A549 treated with RU486 at 1 μM for 4 hours (cell line): ENCODE measurements at places on chromosomes 11 and 22. TPM values are rescaled to one million over a fixed set of nuclear protein-coding genes. Genes with fewer than 3 reads are reported as not detected.

The OR52N4 gene
- total RNA-seq, result not detected in 5 replicates

The GGT5 gene
- total RNA-seq, result 1.8 to 2.6 TPM (median 2.4 TPM) in 5 replicates

The FAM181B gene
- total RNA-seq, result 0.07 to 0.11 TPM (median 0.08 TPM) in 3 of 5 replicates, not detected in the others

The C1QTNF5 gene
- not detected in 5 replicates for total RNA-seq

The FAM111B gene
- total RNA-seq, result 3.6 to 9.5 TPM (median 7.7 TPM) in 5 replicates

The C11orf86 gene
- total RNA-seq, result 42.4 to 85.7 TPM (median 60.2 TPM) in 5 replicates

The APOBEC3C gene
- total RNA-seq, result 25.4 to 28.4 TPM (median 26.5 TPM) in 5 replicates

The TRIM49B gene
- total RNA-seq, result not detected in 5 replicates

The IGSF22 gene
- total RNA-seq, result not detected in 5 replicates

The TBX1 gene
- 2.8 to 5.1 TPM (median 4.1 TPM) in 5 replicates for total RNA-seq

The MMP1 gene
- 0.71 to 1.4 TPM (median 1.1 TPM) in 5 replicates for total RNA-seq
